ENCODE measurements at places on chromosomes 12 and 14.

DNA sequence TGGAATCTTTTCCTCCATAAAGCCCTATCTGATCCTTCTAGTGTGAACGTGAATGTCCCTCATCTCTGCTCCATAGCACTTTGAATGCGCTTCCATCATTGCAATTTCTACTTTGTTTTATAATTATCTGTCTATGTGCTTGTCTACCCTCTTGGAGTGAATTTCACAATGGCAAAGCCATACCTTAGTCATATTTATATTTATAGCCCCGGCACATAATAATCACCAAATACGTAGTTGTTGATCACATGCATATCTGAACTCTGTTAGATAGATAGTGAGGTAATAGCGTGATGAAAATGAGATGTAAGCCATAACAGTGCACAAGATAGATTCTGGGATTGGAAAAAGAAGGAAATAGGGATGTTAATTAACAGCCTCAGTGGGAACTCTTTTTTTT lies 55.2 kb downstream of the MSRB3 start:
- no peak for DNase-seq

DNA sequence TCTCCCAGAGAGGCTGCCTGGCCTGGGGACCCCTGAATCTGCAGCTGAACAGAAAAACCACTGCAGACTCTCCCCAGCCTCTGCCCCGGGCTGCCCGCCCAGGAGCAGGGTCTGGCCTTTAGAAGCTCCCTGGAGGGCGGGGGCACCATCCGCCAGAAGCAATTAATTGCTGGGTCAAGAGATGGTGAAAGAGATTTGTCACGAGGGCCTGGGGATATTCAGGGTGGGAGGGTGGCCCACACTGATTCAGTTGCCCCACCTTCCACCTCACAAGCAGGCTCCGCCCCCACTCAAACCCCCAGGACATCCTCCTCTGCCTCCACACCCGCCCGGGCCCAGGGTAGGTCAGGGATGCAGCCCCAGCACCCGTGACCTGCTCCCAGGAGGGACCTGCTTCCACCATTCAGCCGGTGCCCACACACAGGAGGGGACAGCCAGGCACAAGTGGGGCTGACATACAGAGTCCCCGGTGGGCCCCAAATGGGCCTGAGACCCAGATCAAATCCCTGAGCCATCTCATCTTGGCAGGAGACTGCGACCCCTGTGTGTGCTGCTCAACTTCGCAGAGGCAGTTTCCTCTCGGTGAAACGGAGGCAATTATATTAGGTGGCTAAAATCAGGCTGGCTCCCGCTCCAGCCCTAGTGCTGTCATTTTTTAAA lies 23.0 kb downstream of the NCOR2 start:
- DNase-seq: no peak

GRCh38 chr14:105087308-105087962 lies 22.2 kb upstream of the GPR132 start:
- DNase-seq: no peak

- no peak for DNase-seq
Measured at GRCh38 chr14:20294636-20295035, 11.1 kb downstream of the TTC5 start.

DNA sequence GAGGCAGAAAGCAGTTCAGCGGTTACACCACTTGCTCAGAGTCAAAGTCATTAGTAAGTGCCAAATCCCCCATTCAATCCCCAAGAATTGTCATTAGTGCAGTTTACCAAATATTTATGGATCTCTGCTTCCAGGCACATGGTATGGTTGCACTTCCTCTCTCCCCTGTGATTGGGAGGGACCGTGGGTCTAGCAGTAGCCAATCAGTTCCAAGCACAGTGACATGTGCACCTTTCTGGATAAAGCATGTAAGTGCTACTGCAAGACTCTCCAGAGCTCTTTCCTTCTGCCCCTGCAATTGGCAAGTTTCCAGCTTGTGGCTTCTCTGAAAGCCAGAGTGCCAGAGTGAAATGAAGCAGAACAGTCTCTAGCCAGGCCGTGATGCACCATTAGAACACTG lies 85.3 kb upstream of the FLRT2 start:
- peak; percentile 12 for DNase-seq

DNA sequence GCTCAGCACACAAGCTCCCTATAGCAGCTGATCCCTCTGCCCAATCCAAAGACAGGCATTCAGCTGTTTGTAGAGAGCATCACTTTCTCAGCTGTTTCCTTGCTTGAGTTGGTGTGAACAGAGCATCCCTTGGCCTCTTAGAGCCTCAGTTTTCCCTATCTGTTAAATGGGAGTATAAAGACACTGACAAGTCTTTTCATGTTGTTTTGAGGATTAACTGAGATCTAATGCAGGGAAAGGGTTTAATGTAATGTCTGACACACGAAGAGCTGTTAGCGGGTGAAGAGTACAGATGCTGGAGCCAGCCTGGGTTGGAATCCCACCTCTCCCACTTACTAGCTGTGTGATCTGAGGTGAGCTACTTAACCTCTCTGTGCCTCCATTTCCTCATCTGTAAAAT lies 149.5 kb downstream of the PHETA1 start:
- no peak for DNase-seq

GRCh38 chr12:121720762-121721161 lies 8.2 kb downstream of the TMEM120B start:
- no peak for DNase-seq

GRCh38 chr14:33237115-33237740 lies 298.5 kb downstream of the NPAS3 start:
- DNase-seq: no peak

- no peak for DNase-seq
Measured at GRCh38 chr12:5485454-5485853, 53.5 kb downstream of the NTF3 start.

GRCh38 chr12:111359231-111359913 lies 9.5 kb downstream of the PHETA1 start:
- DNase-seq: no peak

DNA sequence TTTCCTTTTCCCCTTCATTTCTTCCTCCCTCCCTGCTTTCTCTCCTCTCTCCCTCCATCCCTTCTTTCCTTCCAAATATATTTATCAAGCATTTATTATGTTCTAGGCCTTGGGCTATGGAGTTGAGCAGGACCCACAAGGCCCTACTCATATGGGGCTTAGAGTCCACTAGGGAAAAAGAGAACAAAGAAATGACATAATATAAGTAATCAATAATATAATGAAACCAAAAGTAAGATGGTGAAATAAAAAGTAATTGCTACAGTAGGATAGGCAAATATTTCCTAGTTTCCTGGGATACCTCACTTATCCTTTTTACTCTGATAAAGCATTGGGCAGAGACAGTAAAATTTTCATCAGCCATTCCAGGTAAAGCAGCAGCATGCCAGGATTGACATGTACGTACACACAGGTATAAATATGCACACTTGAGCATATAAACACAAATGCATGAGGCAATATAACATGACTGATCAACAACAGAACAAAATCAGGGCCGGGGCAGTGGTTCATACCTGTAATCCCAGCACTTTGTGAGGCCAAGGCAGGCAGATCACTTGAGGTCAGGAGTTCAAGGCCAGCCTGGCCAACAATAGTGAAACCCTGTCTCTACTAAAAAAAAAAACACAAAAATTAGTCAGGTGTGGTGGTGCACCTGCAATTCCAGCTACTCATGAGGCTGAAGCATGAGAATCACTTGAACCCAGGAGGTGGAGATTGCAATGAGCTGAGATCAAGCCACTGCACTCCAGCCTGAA lies 35.5 kb upstream of the CSRP2 start:
- no peak for DNase-seq

DNA sequence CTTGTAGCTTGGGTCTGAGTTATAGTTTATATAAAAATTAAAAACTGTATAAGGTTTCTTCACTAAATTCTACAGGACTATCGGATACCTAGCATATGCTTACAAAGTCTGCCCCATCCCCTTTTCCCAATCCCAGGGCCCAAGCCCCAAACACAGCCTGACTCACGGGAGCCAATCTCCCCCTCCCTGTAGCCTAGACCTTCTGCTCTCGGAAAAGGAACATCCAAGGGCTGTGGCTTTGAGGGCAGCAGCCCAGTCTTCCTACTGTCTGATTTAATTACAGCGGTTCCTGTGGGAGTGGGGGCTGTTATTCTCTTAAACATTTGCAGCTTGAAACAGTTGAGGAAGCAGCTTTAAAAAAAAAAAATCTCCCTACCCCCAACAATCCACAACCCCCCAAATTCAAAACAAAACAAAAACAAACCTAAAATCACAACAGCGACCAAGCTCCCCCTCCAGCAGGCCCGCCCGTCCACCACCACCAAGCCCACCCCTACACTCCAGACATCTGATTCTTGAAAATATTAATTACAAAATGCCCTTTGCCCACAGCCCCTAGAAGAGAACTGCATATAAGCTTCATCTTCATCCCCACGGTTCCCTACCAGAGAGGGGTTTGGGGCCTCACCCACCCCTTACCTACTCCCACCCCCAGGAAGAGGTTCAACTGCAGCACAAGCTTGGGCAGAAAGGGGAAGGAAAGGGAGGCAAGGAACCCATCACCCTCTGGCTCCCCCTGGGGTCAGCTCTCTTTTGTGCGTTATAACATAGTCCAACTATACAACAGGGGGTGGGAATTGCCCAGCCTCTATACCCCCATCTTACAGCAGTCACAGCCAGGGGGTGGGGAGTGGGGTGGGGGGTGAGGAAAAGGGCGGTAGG lies 1.1 kb upstream of the PRKAG1 start:
- peak; percentile 66 for DNase-seq

- DNase-seq: no peak
Measured at GRCh38 chr14:91878274-91878673, 10.9 kb upstream of the TC2N start.

Data from erythroblast (primary cell).